NCI-H1417 treated with DMSO at 0.1 percent for 48 hours (cell line): ENCODE measurements at places on chromosomes 13 and 19.

DNA sequence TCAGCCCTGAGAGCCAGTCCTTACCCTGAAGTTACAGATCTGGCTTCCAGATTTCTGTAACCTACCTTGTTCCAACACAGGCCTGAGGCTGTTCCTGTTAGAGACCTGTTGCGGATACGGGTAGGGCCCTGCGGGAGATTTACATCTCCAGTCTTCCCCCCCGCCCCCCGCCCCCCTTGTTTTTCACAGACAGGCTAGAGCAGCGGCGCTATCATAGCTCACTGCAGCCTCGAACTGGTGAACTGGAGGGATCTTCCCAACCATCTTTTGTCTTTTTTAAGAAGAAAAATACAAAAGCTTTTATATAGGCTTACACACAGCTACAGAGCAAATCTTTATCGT, 10.6 kb upstream of the CEACAM21 start:
- no peak for DNase-seq

GRCh38 chr19:57830071-57830602, at the start of gene ZNF587B:
TSS of gene ZNF587B (plus strand) at chr19:57830299. CDS start at chr19:57830529, 230 bp downstream.
- DNase-seq, result no peak

GRCh38 chr13:72536714-72537394, 190.6 kb downstream of the MZT1 start:
- DNase-seq, result no peak

DNA sequence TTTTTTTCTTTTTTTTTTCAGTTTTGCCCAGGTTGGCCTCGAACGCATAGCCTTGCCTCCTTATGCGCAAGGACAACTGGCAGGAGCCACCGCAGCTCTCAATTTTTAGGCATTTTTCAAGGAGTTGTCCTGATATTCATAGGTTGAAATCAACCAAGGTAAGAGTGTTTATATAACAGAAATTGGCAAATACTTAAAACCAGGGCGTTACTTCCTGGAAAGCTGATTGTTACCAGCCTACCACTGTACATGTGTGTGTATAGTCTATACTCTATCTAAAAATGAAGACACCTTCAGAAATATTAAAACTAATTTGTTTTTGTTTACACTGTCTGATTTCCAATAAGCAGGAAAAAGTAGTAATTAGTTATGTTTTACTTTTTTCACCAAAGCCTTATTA, 39.2 kb downstream of the GPC6 start:
- no peak for DNase-seq

GRCh38 chr13:27968316-27969081, 616 bp downstream of the CDX2 start:
- no peak for DNase-seq

DNA sequence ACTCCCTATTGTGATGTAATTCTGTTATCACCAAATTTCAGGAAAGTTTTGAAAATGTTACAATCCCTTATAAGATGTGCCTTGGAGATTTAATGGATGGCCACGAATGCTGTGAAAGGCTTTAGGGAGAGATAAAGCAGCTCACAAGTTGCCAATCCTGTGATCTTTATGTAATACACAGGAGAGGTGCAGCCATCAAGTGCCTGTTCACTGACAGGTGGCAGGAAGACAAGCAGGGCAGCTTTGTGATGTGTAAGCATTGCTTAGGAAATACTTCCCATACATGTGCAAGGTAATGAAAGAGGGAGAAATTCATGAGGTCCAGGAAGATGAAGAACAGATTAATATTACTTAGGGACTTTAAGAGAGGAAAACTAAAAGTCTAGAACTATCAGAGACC, 628.8 kb downstream of the SLITRK6 start:
- no peak for DNase-seq

- no peak for DNase-seq
Measured at GRCh38 chr13:98515818-98516465, 61.0 kb downstream of the STK24 start.

GRCh38 chr13:40697711-40698110, 31.3 kb upstream of the FOXO1 start:
- no peak for DNase-seq

- DNase-seq, result no peak
Measured at GRCh38 chr19:33627526-33627925, 5.8 kb downstream of the CHST8 start.

DNA sequence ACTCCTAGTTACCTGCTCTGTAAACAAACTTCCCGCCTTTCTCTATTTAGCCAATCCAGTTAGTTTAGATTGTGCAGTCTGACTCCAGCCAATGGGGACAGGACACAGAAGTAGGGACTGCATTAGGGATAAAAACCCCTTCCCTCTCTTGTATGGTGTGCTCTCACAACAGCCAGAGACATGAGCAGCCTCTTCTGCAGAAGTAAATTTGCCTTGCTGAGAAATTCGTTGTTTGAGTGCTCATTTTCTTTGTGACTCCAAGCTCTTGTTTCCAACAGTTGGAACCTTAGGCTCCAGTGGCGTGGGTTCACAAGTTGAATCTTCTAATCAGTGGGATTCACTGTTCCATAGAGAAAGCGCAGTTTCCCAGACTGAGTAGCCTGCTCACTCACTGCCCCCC, 66.1 kb downstream of the ZNF93 start:
- no peak for DNase-seq

GRCh38 chr19:1238369-1239303, 831 bp upstream of the CBARP start:
- no peak for DNase-seq

GRCh38 chr13:83667606-83668005, 214.7 kb downstream of the SLITRK1 start:
- no peak for DNase-seq

DNA sequence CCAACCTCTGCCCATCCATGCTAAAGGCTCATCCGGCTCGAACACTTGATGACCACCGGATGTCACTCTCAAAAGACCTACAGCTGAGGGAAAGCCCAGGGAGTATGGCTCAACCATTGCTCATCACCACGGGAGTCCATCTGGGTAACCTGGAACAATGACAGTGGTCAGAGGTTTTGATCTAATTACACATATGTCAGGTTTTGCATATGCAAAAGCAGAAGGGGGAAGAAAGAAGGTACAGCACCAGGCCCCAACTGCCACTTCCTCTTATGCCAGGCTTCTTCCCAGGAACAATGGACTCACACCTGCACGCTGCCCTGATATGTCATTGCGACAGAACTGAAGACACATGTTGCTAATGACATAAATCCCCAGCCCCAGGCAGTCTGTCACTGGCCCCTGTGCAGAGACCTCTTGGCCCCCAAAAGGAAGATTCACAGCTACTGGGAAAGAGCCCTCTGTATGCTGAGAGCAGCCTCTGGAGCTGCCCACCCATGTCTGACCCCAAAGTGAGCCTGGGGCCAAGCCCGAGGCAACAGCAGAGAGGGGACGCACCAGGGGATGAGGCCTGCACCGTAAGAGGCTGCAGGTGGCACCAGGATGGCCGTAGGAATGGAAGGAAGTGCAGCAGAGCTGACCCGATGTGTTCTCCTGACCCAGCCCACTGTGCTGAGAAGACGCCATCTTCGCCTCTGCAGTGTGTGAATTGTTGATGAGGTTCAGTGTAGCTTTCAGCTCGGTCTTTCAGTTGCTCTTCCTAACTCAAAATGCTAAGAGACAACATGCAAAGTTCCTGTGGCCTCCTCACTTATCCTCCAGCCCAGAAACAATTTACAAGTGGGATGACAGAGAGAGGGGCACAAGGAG, 26.3 kb downstream of the EPS15L1 start:
- DNase-seq, result no peak

DNA sequence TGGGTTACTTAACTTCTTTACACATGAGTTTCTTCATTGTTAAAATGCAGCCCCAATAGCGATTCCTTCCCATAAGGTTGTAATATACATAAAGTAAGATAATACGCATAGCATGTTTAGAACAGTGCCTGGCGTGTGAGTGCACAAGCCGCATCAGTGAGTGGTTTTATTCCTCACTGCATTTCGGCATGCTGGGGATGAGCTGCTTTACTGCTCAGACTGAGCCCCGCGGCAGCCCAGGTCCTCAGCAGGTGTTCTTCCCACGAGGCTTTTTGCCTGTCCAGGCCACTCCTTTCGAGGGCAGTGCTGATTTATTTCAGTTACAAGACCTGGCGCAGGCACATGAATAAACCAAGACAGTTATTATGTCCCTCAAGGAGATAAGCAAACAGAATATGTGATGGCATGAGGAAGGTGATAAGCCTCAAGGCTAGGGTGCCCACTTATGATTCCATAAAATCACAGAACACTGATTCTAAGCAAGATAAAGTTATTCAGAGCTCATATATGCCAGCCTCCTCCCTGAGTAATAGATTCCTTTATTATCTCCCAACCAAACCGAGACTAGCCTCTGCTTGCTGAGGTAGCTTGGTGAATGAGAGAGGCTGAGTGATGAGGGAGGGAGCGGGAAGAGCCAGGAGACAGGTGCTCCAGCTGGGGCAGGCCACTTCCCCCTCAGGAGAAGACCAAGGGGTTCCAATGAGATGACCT, 505.5 kb downstream of the DIAPH3 start:
- no peak for DNase-seq

DNA sequence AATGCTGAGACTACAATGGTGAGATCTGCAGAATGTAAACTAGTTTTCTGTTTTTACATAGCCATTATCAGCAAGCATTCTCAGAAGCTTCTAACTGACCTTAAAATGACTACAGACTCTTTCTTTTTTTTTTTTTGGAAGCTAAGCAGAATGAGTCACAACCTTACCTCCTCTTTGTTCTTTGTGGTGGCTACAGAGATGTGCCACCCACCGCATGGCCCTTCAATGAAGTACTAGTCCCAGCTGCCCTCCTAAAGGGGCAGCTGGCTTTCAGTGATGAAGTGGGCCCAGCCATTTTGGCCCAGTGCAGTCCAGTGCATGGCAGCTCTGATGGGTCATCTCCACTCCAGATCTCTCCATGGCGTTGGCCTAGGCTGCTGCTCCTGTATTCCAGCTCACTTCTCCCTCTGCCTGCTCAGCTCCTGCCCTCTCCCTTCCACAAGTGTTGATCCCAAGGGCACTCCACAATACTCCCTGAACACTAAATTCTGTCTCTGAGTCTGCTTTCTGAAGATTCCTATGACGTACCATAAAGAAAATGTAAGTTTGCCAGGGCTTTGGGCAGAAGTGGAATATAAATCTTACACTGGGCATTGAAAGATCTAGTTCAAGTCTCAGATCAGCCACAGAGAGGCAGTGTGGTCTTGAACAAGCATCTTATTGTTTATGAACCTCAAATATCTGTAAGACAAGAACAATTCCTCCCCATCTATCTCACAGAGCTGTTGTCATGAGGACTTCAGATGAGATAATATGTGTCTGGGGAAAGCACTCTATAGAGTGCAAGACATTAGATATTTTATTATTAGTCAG, 85.6 kb downstream of the RXFP2 start:
- DNase-seq, result no peak

- DNase-seq, result no peak
Measured at GRCh38 chr19:17020385-17020784, 6.2 kb downstream of the CPAMD8 start.

GRCh38 chr19:33860312-33861090, 63.8 kb downstream of the KCTD15 start:
- DNase-seq, result no peak

DNA sequence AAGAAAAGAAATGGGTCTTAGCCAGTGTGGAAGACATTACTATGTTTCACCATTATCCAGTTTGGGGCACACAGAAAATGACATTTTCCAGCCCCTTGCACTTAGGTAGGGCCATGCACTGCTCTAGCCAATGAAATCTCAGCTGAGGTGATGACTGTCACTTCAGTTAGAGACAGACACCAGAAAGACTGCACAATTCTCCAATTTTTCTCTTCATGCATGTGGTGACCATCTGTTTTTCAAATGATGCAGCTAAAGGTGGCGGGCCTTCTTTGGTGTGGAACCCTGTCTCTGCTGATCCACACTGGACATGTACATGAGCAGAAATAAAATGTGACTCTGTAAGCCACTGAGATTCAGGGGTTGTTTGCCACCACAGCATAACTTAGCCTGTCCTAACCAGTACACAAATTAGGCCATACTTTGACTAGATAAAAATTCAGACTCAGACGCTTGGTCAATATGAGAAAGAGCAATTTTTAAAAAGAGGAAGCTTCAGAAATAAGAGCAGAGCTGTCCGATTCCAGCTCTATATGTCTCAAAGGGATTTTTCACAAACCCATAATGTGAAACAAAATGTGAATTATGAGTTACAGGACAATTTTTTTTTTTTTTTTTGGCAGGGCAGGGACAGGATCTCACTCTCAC, 6.7 kb downstream of the ZNF565 start:
- DNase-seq, result no peak
